ENCODE measurements at places on chromosomes 2 and 18. TPM values are rescaled to one million over a fixed set of nuclear protein-coding genes. Genes with fewer than 3 reads are reported as not detected.

DNA sequence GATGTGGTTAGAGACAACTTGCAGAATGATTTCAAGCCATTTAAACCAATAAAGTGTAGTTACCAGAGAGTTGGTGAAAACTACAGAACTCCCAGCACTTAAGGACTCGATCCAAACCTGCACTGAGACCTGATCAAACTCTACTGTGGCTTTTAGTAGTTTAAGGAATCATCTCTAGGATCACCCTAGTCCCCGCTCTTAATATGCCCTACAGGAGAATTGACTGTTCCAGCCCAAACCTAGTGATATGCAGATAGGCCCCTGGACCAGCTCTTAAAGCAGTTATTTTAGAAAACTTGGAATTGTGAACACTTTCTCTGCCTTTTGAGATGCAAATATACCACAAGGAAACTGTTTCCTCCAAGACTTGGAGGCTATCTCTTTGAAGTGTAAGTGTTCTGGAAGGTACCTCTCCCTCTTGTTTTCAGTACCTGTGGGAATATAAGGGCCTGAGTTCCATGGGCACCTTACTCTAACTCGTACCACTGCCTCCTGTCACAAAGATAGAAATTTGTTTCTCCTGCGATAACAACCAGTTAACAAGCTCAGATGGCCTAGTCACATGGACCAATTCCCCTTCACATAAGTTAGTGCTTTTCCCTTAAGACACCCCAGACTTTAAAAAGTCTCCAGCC is 1367.2 kb upstream of the SLC39A10 start:
- DNase-seq, result no peak
- no peaks in the 10 kb centered on the region for H3K36me3 ChIP-seq
- H3K4me3 ChIP-seq, result no peak overlapping the region
- H3K4me1 ChIP-seq, result no peaks in the 10 kb centered on the region
- H3K27ac ChIP-seq, result no peak overlapping the region

DNA sequence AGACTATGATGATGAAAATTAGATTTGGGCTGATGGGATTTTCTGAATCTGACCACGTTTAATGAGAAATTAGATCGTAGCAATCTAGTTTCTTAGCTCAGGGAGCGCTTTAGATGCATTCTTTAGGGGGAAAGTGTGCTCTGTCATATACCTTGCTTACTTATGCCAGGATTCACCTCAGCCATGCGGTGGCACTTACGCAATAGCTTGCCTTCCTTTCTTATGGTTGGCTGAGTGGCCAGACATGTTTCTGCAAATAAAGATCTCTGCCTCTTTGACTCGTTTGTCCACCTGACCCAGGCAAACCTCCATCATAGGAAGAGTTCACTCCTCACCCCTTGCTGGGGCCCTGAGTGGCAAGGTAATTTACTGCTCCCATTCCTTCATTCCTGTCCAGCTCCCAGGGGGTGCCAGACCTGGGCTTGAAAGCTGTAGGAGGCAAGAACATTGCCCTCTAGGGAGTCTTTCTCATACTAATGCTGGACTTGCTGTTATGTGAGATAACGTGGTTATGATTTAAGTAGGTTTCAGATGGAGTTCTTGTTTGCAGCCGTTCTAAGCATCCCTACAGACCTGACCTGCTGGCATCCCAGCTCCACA is 57.1 kb downstream of the FBLN7 start:
- DNase-seq, result no peak
- H3K27ac ChIP-seq, result no peak overlapping the region
- H3K4me3 ChIP-seq, result no peak overlapping the region
- peaks cover 2% of the 10 kb centered on the region for H3K27me3 ChIP-seq

DNA sequence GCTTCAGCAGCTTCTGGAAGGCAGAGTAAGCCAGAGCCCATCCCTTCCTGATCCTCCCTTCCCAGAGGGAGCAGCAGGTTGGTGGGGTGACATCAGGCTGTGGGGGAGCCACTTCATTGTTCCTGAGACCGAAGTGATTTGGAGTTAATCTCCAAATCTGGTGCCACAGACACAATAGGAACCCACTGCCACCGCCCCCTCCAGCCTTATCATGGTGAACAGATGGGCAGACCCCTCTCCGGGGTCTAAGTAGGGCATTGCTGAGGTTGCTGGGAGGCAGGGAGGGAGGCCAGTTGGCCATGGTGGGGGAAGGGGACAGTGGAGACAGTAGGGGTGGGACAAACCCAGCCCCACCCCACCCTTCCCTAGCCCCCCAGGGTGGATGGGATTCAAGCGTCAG is 25.6 kb upstream of the SLC35F6 start:
- H3K4me1 ChIP-seq, result peaks cover 6% of the 10 kb centered on the region
- peaks cover 4% of the 10 kb centered on the region for H3K27me3 ChIP-seq
- no peak overlapping the region for H3K4me3 ChIP-seq
- no peak overlapping the region for H3K27ac ChIP-seq

COL3A1 gene
- total RNA-seq, result 7,827 TPM

COQ10B gene
- total RNA-seq, result 28.5 TPM

All from chondrocyte (in vitro differentiated cells).